ENCODE measurements at places on chromosomes 16 and 17. TPM values are rescaled to one million over a fixed set of nuclear protein-coding genes. Genes with fewer than 3 reads are reported as not detected.

CDR2 gene
- 48.8 TPM for total RNA-seq

ASGR1 gene
- total RNA-seq = 9.1 TPM

NUDT21 gene
- total RNA-seq = 102 TPM

GAST gene
- not detected for total RNA-seq

KRTAP4-3 gene
- not detected for total RNA-seq

CD300LB gene
- total RNA-seq = not detected

HOXB7 gene
- total RNA-seq = 8.4 TPM

TP53TG3 gene
- total RNA-seq = not detected

CRYM gene
- total RNA-seq = not detected

PERCC1 gene
- total RNA-seq = not detected

PRAC1 gene
- total RNA-seq = not detected

KRT16 gene
- 0.30 TPM for total RNA-seq

XYLT1 gene
- 0.30 TPM for total RNA-seq

TMEM219 gene
- total RNA-seq = 73.1 TPM

PITPNM3 gene
- total RNA-seq = 0.15 TPM

PMFBP1 gene
- total RNA-seq = not detected

RSL1D1 gene
- total RNA-seq = 95.8 TPM

ZNF385C gene
- total RNA-seq = not detected

FAM20A gene
- not detected for total RNA-seq

ICAM2 gene
- total RNA-seq = 743 TPM

OTOA gene
- total RNA-seq = 0.15 TPM

PPM1E gene
- total RNA-seq = not detected

Data from epithelial cell of umbilical artery (primary cell).